ENCODE measurements at places on chromosomes 11 and 22.

DNA sequence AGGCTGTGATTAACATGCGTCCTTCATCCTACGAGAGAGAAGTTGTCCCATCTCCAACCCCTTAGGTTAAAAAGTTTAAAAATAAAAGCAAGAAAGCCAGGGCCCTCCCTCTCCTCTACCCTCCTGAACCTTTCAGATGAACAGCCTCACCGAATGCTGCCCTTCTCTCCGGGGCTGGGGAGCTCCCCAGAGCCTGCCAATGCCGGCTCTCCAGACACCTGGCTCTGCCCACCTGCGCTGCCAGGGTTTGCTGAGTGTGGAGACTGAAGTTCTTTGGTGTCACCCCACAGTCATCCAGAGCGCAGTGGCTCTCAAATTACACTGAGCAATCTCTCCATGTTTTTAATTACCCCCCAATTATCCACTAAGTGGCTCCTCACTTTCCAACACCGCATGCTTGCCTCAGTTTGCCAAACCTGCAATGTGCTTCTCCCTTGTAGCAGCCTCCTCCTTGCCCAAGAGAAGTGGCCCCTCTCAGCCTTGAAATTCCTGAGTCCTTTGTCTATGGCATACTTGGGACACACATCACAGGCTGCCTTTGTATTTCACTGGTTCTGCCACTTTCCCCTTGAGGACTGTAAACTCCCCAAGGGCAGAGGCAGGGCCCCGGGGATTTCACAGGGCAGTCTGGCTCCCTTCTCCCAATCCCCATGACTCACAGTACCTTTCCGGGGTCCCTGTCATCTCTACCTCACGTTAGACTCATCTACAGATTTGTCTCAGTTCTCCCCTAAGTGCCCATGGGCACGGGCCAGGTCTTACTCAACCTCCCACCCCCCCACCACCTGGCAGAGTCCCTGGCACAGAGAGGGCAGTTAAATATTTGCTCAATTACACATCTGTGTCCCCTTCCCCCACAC, 2.0 kb downstream of the MYH9 start:
- no peak for DNase-seq

DNA sequence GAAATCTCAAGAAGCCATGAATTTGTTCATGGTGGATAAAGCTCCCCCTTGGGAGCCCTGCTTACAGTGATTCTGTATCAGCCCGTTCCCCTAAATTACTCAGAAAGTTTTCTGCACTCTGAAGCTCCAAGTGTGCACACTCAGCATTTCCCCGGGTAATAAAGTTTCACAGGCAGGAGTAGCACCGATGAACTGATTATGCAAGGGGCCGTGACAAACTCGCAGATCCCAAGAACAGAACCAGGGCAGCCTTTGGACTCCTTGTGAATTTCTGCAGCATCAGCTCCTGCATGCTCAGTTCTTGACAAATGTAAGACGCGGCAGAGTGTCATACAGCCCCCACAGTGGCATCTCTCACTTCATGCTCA, 73.5 kb downstream of the COMMD9 start:
- DNase-seq: no peak

DNA sequence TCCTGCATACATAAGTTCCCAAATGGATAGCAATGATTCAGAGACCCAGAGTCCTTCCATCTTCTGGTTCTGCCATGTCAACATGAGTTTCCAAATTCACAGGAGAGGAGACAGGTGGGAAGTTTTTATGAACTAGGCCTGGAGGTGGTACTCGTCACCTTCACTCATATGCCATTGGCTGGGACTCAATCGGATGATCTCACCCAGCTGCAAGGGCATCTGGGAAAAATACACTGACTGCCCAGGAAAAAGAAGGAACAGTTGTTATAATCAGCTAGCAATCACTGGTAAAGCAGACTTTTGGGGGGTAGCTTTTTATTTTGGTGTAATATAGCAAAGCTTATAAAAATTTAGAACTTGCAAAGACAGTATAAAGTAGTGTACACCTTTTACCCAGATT, 83.9 kb downstream of the OTOG start:
- DNase-seq: no peak

DNA sequence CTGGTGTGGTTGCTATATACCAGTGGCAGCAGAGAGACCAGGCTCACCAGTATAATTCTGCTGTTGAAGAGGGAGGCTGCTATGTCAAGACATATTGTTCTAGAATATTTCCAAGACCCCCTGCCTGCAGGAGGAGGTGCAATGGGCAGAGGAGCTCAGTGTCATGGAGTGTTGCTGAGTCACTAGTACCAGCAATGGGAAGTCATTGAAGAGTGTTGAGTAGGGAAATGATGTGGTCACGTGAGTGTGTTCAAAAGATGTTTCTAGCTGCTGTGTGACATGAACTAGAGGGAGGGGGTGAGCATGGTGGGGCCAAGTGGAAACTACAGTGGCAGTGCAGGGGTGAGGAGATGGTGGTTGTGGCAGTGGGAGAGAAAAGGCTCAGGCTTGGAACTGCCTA, 76.3 kb upstream of the BIRC3 start:
- DNase-seq: no peak

GRCh38 chr22:46737105-46737975, 712 bp downstream of the CERK start:
- peak; percentile 77 for DNase-seq

Data from right forelimb (tissue), 1 donor.